ENCODE measurements at places on chromosomes 12 and 14. TPM values are rescaled to one million over a fixed set of nuclear protein-coding genes. Genes with fewer than 3 reads are reported as not detected.

AMN gene
- 1.9 TPM for total RNA-seq

DNA sequence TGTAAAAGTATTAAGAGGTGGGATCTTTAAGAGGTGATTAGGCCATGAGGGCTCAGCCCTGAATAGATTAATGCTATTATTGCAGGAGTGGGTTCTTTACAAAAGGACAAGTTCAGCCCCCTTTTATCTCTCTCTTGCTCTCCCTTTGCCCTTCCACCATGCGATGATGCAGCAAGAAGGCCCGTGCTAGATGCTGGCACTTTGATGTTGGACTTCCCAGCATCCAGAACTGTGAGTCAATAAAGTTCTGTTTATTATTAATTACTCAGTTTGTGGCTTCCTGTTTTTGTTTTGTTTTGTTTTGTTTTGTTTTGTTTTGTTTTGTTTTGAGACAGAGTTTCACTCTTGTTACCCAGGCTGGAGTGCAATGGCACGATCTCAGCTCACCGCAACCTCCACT lies 10.1 kb downstream of the RNASE1 start:
- no peak for DNase-seq

GRIP1 gene
- total RNA-seq, result 19.5 TPM

- DNase-seq, result peak; percentile 54
Observed at GRCh38 chr12:25249931-25250738, 594 bp downstream of the KRAS start.

DNA sequence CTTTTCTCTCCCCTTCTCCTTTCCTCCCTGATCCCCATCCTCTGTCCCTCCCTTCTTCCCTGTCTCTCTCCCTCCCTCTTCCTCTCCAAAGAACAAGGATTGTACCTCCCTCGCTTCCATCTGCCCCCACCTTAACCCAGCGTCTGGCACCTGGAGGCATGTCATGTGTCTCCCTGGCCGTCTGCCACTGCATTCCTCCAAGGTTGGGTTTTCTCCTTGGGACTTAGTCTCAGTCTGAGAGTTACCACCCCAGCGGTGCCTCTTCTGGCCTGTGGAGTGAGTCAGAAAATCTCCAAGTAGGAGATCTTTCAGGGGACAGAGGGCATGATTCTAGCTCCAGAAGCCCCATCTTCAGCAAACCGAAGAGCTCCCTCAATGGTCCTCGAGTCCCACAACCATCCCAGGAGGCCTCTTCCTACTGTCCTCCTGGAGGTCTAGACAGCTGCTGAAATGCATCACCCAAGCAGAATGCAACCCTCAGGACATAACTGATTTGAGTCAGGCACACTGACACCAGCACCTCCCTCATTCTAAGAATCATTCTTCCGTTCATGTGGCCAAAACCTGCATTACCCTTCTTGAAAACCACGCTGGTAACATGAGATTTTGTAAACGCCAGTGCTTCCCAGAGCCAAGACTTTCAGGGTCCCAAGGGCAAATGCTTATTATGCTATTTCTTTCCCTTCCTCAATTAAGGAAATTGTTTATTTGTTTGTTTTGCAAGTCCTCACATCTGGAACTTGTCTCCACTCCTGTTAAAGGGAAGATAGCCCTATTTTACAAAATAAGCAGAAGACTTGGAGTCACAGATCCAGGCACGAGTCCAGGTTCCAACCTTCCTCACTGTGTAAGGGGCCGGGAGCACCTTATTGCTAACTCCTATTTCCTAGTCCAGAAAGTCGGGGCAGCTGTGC lies 463.2 kb downstream of the BCL11B start:
- DNase-seq, result no peak

GRCh38 chr12:39990122-39991101 lies 115.5 kb downstream of the SLC2A13 start:
- DNase-seq, result peak; percentile 53

DNA sequence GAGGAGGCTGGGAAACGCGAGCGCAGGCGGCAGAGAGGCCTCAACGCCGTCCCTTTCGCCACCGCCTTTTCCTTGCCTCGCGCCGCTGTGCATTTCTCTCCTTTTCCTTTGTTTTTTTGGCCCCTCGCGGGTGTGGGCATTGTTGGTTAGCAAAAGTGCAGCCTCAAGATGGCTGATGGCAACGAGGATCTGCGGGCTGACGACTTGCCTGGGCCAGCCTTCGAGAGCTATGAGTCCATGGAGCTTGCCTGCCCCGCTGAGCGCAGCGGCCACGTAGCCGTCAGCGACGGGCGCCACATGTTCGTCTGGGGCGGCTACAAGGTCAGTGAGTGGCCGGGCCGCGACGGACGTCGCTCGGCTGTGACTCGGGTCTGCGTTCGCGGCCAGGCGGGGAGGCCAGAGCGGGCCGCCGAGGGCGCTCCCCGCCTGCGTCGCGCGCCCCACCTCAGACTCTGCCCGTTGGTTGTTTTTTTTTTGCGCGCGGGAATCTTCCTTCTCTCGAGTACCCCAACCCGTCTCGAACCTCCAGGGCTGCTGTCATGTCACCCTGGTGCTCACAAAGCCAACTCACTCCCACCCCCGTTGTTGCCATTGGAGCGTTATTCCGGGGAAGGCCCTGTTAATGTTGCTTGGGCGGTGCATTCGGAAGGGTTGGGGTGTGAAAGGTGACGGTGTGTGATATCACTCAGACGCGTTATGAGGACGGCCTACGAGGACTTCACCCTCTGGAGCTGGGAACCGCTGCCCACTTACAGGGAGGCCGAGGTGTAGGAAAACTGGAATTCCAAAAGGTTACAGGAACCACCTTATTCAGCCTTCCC lies 558 bp downstream of the KLHDC2 start:
- DNase-seq, result peak; percentile 54

DNA sequence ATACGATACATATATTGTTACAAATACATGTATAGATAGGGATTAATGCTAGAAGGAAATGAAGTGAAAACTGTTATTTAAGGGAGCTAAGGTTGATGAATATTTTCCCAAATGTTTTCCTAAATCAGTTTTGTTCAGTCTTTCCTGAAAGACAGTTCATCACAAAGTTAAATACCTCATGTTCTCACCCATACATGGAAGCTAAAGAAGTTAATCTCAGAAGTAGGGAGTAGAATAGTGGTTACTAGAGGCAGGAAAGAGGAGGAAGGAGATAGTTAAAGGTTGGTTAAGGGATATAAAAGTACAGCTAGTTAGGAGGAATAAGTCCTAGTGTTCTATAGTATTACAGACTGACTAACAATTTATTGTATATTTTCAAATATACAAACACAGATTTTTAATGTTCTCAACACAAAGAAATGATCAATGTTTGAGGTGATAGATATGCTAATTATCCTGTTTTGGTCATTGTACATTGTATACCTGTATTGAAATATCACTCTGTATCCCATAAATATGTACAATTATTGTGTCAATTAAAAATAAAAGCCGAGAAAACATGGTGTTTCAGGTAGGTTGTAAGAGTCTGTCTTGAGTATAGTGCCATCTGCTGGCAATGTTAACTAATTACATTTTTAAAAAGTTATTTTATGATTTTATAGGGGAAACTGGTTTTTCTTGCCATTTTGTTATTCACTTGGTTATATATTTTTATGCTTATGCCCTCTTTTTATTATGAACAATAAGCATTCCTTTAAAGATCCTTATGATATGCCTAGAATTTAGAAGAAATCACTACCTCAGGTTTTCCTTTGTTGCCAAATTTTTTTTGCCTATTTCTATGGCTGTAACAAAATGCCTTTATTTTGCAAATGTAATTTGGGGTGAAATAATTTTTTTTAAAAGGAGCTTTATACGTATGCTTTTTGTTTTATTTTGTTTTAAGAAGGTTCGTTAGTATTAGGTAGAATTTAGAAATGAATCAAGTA lies 26.9 kb downstream of the ZDHHC17 start:
- no peak for DNase-seq

- no peak for DNase-seq
Observed at GRCh38 chr14:29569194-29569593, 358.5 kb downstream of the PRKD1 start.
